Gastroesophageal sphincter (tissue), 4 donors: ENCODE measurements at places on chromosomes 5 and 9.

DNA sequence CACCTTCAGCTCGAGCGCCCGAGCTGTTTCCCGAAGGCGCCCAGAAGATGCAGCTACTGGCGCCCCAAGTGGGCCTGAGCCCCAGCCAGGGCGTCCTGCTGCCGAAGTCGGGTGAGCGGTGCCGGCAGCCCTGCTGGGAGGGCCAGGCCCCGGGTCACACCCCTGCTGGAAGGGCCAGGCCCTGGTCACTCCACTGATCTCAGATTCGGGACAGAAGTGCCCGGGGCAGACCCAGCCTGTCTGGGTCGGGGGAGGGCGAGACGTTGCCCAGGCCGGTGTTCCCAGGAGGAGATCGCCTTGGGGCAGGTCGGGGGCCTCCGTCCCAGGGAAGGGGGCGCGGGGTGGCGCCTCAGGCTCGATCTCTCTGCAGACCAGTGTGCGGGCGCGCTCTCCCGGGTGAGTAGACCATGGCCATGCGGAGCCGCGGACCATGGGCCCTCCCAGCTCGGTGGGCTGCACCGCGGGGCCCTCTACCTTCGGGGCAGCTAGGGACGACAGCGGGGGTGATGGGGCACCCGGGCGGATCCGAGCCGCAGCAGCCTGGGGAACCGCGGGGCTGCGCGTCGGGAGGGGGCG is 2.3 kb downstream of the LCNL1 start:
- no peak overlapping the region for H3K27ac ChIP-seq
- no peaks in the 10 kb centered on the region for H3K36me3 ChIP-seq
- no peak overlapping the region for H3K4me3 ChIP-seq
- ATAC-seq = no peak
- peaks cover 65% of the 10 kb centered on the region for H3K27me3 ChIP-seq

GRCh38 chr5:142977363-142978051 is 207.3 kb downstream of the ARHGAP26 start:
- H3K36me3 ChIP-seq = no peaks in the 10 kb centered on the region
- H3K27ac ChIP-seq = no peak overlapping the region
- H3K27me3 ChIP-seq = no peaks in the 10 kb centered on the region

GRCh38 chr9:126829035-126829434 is 24.2 kb downstream of the ZBTB43 start:
- H3K36me3 ChIP-seq = peaks cover 52% of the 10 kb centered on the region
- no peaks in the 10 kb centered on the region for H3K4me1 ChIP-seq
- no peak overlapping the region for H3K4me3 ChIP-seq
- H3K27ac ChIP-seq = no peak overlapping the region
- ATAC-seq = no peak

DNA sequence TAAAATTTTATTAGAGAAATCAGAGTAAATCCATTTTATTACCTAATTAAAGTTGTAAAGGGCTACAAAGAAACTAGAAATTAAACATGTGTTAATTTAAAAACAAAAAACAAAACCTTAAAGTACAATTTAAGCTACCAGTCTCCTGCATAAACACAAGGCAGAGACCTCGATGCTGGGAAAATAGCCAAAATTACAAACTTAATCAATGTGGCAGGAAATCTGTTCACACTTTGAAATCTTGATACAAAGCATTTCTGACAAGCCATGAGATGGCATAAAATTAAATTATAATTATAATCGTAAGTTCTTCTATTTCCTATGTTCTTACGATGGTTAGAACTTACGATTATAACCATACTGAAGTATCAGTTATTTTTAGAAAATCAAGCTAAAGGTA is 158.0 kb upstream of the FREM1 start:
- H3K27ac ChIP-seq = no peak overlapping the region
- H3K27me3 ChIP-seq = no peaks in the 10 kb centered on the region
- H3K4me3 ChIP-seq = no peak overlapping the region

DNA sequence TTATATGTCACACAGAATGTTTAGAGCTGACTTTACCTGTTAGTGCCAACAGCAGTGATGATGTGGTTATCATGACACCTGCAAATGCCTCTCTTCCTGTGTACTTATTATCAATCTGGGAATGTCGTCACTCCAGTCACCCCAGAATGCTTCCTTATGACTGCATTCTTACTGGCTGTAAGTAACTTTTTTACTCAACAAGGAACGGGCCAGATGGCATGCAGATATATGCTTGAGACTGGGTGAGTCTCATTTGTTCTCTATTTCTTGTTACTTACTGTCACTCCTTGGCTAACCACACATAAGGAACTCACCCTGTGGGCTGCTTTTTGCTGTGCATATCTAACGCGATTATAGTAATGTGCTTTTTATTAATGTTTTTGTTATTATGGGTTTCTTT is 385.5 kb upstream of the MEF2C start:
- H3K4me1 ChIP-seq = no peaks in the 10 kb centered on the region
- H3K36me3 ChIP-seq = no peaks in the 10 kb centered on the region
- no peak for ATAC-seq
- no peak overlapping the region for H3K4me3 ChIP-seq
- H3K27me3 ChIP-seq = no peaks in the 10 kb centered on the region

GRCh38 chr5:112552791-112553190 is 133.7 kb upstream of the EPB41L4A start:
- no peak overlapping the region for H3K4me3 ChIP-seq
- H3K27me3 ChIP-seq = no peaks in the 10 kb centered on the region
- ATAC-seq = no peak
- H3K36me3 ChIP-seq = no peaks in the 10 kb centered on the region
- H3K4me1 ChIP-seq = no peaks in the 10 kb centered on the region

- no peaks in the 10 kb centered on the region for H3K27me3 ChIP-seq
- no peak overlapping the region for H3K27ac ChIP-seq
- H3K4me3 ChIP-seq = no peak overlapping the region
- H3K4me1 ChIP-seq = no peaks in the 10 kb centered on the region
- no peak for ATAC-seq
- no peaks in the 10 kb centered on the region for H3K36me3 ChIP-seq
Measured at GRCh38 chr9:34291023-34291422, 38.0 kb downstream of the KIF24 start.

DNA sequence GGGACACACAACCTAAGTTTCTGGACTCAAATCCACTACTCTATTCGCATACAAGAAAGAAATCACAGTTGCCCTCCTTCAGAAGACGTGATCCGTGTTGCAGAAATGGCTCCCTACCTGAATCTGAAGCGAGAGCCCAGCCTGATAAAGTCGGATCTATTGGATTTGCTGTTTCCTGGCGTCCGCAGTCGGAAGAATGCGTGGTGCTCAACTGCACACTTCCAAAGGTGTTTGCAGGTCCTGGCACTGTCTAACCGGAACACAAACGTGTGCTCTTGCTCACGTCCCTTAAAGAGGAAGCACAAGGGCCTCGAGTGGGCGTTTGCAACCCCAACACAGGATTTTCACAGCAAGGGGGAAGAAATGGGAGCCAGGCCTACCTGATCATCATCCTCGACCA is 65.5 kb downstream of the EPB41L4B start:
- H3K27me3 ChIP-seq = no peaks in the 10 kb centered on the region
- H3K4me1 ChIP-seq = no peaks in the 10 kb centered on the region
- no peak for ATAC-seq
- H3K36me3 ChIP-seq = no peaks in the 10 kb centered on the region
- H3K4me3 ChIP-seq = no peak overlapping the region

- H3K4me1 ChIP-seq = no peaks in the 10 kb centered on the region
- no peak for ATAC-seq
- no peak overlapping the region for H3K27ac ChIP-seq
- no peak overlapping the region for H3K4me3 ChIP-seq
- no peaks in the 10 kb centered on the region for H3K36me3 ChIP-seq
Measured at GRCh38 chr9:93110311-93110855, 14.4 kb downstream of the CARD19 start.

DNA sequence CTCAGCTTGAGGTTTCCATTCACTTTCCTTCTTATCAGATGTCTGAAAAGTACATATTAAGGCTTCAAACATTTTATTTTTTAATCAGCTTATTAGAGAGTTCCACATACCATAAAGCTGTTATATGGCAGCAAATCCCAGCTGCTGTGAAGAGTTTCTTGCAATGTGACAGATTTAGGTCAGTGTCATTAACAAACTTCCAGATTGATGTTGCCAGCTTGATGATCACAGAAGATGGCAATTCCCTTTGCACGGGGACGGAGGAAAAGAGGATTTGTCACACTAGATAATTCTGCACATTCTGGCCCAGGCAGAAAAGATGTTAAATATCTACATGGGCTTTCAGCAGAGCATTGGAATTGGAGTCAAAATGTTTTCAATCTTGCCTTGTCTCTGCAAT is 215.8 kb downstream of the BRINP1 start:
- no peaks in the 10 kb centered on the region for H3K4me1 ChIP-seq
- no peaks in the 10 kb centered on the region for H3K36me3 ChIP-seq
- H3K27ac ChIP-seq = no peak overlapping the region
- no peak for ATAC-seq
- no peak overlapping the region for H3K4me3 ChIP-seq

DNA sequence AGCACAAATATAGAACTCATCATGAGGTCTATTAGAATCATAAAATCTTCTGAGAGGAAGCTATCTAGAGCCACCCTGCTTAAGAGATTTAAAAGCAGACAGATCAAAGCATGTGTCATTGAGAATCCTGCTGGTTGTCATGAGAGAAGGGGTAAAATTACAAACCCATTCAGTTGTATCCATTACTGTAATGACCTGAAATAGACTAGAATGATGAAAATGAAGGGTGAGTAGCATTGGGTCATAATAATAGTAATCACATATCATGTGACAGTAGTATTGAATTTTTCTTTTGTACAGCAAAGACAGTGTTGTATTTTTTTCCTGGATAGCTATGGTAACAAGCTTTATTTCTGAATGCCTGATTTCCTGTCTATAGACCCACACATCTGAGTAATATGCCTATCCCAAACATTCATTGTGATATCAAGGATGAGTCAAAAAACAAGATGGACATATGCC is 149.0 kb downstream of the PDE4D start:
- no peak overlapping the region for H3K4me3 ChIP-seq
- ATAC-seq = no peak
- peaks cover 19% of the 10 kb centered on the region for H3K4me1 ChIP-seq
- H3K27ac ChIP-seq = no peak overlapping the region
- H3K27me3 ChIP-seq = no peaks in the 10 kb centered on the region
- H3K36me3 ChIP-seq = no peaks in the 10 kb centered on the region

DNA sequence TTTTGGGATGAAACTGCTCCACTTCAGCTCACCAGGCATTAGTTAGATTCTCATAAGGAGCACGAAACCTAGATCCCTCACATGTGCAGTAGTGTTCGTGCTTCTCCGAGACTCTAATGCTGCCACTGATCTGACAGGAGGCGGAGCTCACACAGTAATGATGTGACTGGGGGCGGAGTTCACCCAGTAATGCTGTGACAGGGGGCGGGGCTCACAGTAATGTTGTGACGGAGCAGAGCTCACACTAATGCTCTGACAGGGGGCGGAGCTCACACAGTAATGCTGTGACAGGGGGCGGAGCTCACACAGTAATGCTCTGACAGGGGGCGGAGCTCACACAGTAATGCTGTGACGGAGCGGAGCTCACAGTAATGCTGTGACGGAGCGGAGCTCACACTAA is 27.1 kb upstream of the LRRC14B start:
- no peak for ATAC-seq
- no peaks in the 10 kb centered on the region for H3K36me3 ChIP-seq
- no peak overlapping the region for H3K27ac ChIP-seq
- no peak overlapping the region for H3K4me3 ChIP-seq
- peaks cover 19% of the 10 kb centered on the region for H3K27me3 ChIP-seq

- H3K27me3 ChIP-seq = no peaks in the 10 kb centered on the region
- no peak overlapping the region for H3K4me3 ChIP-seq
- no peaks in the 10 kb centered on the region for H3K36me3 ChIP-seq
Measured at GRCh38 chr5:154147666-154148065, 42.9 kb upstream of the GALNT10 start.

DNA sequence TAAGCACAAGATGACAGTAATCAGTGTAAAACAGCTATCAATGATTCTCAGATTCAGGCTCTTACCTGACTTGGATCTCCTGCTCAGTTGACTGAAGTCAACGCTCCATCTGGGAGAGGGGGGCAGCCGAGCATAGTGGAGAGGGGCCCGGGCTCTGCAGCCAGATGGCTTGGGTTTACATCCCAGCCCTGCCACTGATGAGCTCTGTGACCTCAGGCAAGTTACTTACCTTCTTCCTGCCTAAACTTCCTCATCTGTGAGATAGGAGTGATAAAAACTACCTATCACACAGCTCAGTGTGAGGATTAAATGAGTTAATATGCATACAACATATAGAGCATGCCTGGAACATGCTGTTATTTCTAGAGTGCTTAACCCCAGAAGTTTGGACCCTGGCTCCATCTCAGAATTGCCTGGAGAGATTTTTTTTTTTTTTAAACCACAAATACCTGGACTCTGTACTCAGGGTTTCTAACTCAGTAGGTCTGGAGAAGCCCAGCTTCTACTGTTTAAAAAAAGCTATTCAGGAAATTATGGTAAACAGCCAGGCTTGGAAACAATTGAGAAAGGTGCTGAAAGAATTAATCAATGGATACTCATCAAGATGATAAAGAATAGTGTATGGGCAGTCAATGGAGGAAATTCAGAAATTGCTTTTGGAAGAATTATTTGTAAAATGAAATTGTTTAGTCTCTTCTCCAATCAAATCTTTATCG is 72.2 kb downstream of the ANKRD55 start:
- no peak overlapping the region for H3K27ac ChIP-seq
- no peak overlapping the region for H3K4me3 ChIP-seq
- H3K36me3 ChIP-seq = no peaks in the 10 kb centered on the region
- peaks cover 13% of the 10 kb centered on the region for H3K4me1 ChIP-seq
- peaks cover 9% of the 10 kb centered on the region for H3K27me3 ChIP-seq

- H3K36me3 ChIP-seq = no peaks in the 10 kb centered on the region
- H3K27ac ChIP-seq = no peak overlapping the region
- H3K27me3 ChIP-seq = no peaks in the 10 kb centered on the region
- no peak overlapping the region for H3K4me3 ChIP-seq
- ATAC-seq = no peak
- H3K4me1 ChIP-seq = no peaks in the 10 kb centered on the region
Measured at GRCh38 chr5:33733225-33733624, 158.6 kb downstream of the ADAMTS12 start.

DNA sequence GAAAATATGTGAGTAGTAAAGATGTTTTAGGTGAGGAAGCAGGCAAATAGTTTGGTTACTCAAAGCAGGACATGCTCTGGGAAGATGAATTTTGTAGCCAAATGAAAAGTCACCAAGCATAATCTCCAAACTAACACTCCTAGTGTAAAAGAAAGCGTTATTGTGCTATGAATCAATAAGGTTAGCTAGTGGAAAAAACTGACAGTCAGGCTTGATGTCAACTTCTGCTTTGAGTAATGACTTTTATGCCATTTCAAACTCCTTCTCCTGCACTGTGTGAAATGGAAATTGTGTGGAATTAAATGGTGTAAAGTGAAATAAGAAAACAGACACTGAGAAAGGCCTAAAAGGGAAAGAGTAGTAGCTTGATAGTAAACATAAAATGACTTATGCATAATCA is 637.2 kb upstream of the DMAC1 start:
- no peaks in the 10 kb centered on the region for H3K36me3 ChIP-seq
- H3K4me1 ChIP-seq = no peaks in the 10 kb centered on the region
- no peak overlapping the region for H3K4me3 ChIP-seq
- no peak for ATAC-seq
- H3K27ac ChIP-seq = no peak overlapping the region
- H3K27me3 ChIP-seq = no peaks in the 10 kb centered on the region
